Dermis microvascular lymphatic vessel endothelial cell (primary cell): ENCODE measurements at places on chromosomes 1 and 21.

- no peak for DNase-seq
Observed at GRCh38 chr1:161743231-161743630, 6.4 kb upstream of the DUSP12 start.

- no peak for DNase-seq
Observed at GRCh38 chr1:198775606-198776005, 136.8 kb downstream of the PTPRC start.

- peak; percentile 56 for DNase-seq
Observed at GRCh38 chr21:45548711-45549491, 6.7 kb upstream of the SLC19A1 start.

GRCh38 chr1:225454733-225455132 lies 26.9 kb upstream of the LBR start:
- DNase-seq: no peak

DNA sequence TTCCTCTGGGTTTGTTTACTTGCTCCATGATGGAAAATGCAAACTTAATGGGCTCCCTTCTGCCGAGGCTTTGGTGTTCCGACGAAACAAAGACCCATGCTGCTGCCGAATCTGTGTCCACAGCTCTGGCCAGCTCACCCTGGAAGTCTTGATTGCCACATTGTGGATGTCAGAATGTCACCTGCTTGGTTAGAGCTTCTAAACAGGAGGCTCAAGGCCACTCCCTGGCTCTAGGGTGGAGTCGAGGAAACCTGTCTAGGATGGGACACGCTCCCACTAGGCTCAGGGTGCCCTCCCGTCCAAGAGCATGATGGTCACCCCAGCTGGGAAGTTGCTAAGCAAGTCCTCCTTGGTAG lies 279.3 kb upstream of the VAMP3 start:
- DNase-seq: no peak

DNA sequence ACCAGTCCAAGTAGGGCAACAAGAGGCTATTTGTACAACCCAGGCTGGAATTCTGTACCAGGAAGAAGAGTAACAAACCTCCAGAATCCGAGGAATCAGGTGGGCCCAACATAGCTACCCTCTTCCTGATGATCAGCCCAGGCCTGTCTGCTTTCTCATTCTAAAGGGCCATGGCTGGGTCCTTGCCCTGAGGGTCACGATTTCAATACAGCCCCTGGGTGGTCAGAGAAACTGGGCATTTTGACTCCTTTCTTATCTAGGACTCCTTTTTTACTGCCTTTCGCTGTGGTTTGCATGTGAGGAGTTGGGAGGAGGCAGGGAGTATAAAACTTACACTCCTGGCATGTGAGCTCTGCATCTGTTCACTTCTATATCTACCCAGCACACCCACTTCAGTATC lies 164.9 kb upstream of the COA6 start:
- no peak for DNase-seq

DNA sequence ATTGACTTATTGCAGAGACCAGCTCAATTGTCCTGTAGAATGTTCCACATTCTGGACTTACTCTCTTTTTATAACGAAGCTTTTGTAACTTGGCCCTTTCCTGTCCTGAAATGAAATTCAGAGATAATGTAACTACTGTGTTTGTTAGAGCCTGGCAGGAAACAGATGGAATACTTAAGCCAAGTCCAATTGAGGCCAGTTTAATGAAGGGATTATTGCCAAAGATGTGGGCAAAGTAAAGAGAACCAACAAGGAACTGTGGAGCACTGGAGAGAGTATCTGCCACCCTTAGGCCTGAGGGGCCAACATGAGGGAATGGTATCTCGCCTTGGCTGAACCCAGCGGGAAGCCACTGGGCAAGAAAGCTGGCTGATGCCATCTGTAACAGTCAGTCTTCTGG lies 32.9 kb downstream of the MFSD2A start:
- DNase-seq: peak; percentile 46

DNA sequence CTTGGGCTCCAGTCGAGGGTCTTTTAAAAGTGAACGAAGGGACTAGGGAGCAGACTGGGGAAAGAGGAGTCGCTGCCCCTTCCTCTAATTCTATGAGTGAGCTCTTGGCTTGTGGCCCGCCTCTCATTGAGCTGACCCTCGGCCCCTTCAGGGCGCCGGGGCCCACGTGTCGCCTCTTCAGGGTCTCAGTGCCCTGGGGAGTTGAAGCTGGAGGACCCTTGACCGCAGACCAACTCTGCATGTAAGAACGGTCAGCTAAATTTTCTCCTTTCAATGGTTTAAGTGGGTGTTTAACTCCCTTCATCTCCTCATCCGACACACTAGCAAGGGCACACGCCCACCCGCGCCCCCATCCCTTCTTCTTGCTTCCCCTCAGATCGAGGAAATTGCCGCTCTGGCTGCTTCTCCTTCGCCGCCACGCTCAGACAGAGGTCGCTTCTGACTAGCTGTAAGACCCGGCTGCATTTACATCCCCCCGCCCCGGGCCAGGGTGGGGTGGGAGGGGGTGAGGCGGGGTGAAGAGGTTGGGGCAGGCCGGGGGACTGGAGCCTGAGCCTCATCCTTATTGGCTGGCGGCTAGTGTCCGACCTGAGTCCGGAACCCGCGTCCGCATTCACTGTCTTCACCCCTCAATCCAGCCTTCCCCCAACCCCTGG lies 10.9 kb downstream of the NR5A2 start:
- DNase-seq: no peak

DNA sequence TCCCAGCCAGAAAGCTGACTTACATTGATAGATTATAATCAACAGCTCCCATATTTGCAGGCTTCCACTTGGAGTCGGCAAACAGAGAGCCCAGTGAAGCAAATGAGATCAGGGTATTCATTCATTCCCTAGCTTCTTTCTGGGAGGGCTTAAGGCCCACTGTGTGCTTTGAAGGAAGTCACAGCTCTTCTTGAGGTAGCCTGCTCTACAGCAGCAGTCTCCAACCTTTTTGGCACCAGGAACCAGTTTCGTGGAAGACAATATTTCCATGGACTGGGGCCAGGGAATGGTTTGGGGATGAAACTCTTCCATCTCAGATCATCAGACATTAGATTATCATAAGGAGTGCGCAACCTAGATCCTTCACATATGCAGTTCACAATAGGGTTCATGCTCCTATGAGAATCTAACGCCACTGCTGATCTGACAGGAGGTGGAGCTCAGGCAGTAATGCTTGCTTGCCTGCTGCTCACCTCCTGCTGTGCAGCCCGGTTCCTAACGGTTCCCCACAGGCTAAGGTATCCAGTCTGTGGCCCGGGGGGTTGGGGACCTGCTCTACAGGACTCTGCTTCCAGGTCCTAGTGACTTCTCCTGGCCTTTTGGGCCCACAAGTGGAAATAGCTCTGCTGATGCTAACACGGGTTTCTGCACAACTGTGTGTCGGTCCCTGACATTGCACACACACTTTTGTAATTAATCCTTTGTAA lies 13.7 kb upstream of the ADAM30 start:
- DNase-seq: no peak

DNA sequence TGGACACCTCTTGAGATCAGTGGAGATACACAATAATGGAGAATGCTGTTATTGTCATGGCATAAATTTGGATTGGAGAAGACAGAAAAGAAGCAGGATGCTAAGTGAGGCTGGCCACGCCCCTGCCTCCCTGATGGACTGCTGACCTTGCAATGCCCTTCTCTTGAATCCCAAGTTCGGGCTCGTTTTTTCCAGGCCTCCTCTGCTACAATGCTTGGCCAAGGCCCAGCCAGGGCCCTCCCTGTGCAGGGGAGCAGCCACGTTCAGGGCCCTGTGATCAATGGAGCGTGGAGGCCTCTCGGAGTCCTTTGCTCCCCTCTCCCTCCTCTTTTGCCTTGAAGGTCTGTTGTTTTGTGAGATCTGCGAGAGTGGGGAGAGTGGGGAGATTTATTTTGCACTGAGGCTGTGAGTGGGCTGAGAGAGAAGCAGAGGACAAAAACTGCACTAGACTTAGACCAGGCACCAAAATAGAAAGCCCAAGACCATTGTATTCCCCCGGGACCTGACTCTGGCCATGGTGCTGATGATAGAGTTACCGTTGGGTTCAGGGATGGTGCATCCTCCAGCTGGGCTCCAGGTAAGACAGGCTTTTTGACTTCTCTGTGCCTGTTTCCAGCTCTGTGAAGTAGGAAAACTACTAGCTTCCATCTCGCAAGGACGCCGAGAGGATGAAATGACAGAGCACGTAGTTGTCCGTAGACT lies 268.6 kb downstream of the KAZN start:
- DNase-seq: no peak

DNA sequence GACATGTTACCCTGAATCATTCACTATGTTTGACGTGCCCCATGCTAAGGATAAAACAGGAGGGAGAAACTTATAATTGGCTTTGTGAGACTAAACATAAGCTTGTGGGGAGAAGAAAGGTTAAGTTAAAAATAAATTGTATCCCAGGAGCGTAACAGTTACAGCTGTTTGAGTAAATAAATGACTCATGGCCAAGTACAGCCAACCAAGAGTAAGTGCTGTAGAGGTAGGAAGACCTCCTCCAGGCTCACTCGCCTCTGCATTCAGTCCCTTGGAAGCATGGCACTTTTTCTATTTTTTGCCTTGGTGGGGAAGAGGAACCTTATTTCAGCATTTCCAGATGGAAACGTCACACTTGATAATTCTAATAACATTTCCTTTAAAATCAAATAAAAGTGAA lies 116.5 kb downstream of the ZP4 start:
- no peak for DNase-seq

GRCh38 chr1:101237229-101237837 lies 514 bp downstream of the S1PR1 start:
- no peak for DNase-seq

DNA sequence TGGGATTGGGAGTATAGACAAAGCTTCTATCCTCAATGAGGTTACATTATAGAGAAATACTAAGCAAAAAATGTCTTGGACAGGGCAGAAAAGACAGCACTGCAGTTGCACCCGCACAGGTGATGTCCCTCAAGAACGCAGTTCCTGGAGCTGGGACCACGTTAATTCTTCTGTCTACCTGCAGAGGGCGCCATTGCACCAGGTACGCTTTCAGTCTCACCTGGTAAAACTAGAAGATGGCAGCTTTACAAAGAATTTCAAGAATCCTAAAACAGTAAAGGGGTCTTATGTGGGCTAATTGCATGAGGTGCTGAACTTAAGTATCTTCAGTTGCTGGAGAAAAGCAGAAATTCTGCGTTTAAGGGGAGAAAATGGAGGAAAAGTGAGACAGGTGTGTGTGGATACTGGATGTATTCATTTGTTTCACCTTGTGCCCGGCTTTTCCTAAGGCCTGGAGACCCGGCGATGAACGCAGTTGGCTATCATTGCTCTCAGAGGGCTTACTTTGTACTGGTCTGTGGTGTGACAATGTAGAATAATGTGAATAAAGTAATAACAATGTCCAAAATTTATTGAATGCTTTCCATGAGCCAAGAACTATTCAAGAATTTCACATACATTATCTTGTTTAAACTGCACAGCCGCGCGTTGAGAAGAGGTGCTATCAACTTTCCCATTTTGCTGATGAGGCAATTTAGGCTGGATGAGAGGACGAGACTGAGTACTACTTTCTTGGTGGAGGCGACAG lies 276.3 kb upstream of the GREM2 start:
- peak; percentile 43 for DNase-seq

DNA sequence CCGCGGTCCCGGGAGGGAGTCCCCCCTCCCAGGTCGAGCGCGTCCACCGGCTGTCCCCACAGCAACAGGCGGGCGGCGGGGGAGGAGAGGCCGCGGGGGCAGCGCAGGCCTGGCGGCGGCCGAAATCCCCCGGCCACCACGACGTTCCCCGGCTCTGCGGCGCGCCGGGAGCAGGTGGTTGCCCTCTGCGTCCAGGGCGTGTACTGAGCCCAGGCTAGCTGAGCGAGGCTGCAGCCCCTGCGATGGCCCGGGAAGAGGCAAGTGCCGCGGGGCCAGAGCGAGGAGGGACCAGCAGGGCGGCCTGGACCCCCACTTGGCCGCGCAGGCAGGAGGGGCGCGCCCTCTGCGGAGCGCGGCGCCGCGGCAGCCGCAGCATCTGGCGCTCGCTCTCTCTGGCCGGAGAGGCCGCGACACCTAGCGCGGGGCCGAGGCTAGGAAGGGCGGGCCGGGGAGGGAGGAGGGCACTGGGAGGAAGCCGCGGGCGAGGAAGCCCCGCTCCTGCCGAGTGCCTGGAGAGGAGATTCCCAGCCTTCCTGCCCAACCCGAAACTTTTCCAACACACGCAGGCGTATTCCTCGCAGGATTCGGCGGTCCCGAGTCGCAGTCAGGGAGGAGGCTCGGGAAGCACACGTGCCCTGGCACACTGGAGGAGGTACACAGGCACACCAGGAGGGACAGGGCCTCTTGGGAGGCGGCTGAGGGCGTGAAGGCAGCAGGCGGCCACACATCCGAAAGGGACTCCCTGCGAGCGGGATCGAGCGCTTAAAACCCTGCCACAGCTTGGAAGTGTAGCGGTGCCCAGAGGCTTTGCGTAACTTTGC lies 4.9 kb upstream of the PROX1 start:
- no peak for DNase-seq

GRCh38 chr1:107941531-107941930 lies 23.4 kb downstream of the VAV3 start:
- DNase-seq: no peak

DNA sequence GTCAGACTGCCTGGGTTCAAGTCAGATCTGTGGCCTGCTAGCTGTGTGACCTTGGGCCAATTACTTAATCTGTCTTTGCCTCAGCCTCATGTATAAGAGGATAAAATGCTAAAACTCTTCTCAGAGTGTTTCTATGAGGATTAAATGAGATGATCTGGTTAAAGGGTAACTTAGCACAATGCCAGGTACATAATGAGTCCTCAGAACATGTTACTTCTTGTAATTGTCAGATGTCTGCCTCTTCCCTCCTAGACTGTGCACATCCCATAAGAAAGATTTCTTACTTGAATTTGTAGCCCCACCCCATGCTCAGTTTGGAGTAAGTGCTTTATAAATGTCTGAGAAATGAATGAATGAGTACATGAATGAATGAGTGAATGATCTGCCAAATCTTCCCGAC lies 34.6 kb upstream of the HIVEP3 start:
- no peak for DNase-seq

- DNase-seq: no peak
Observed at GRCh38 chr1:162219461-162219860, 150.0 kb downstream of the NOS1AP start.

GRCh38 chr1:25033828-25034705 lies 104.0 kb upstream of the RUNX3 start:
- DNase-seq: no peak

GRCh38 chr1:84997667-84998600 lies 1.0 kb upstream of the MCOLN2 start:
- DNase-seq: no peak

DNA sequence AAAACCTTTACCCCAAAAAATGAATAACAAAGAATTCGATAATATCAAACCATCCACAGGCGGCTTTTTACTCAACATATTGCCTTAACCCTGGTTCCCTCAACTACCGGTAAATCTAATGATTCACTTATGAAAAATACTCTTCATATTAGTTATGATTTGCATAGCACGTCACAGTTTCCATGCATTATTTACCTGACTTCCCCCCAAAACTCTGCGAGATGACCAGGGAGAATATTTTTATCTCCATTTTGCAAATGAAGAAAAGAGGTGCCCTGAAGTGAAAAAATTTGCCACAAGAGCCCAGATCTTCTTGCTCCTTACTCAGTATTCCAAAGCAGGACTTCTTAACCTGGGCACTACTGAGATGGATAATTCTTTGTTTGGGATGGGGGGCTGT lies 2.9 kb downstream of the JAK1 start:
- DNase-seq: no peak
